ENCODE measurements at places on chromosomes 1 and 21.

- no peak for DNase-seq
Observed at GRCh38 chr1:14626869-14627607, 28.6 kb downstream of the KAZN start.

DNA sequence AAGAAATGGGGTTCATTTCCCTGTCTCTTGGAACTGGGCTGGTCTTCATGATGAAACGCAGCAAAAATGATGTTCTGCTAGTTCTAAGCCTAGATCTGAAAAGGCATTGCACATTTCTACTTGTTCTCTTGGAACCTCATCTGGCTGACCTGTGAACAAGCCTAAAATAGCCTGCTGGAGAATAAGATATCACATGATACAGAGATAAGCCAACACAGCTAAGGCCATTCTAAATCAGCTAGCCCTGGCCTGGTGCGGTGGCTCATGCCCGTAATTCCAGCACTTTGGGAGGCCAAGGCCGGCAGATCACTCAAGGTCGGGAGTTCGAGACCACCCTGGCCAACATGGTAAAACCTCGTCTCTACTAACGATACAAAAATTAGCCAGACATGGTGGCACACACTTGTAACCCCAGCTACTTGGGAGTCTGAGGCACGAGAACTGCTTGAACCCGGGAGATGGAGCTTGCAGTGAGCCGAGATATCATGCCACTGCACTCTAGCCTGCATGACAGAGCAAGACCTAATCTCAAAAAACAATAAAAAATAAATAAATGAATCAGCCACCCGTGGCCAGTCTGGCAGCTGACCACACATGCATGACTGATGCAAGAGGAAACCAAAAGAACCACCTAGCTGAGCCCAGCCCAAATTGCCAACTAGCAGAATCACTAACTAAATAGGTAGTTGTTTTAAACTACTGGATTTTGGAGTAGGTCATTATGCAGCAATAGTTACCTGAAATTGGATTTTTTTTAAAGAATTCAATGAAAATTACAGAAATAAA lies 18.0 kb downstream of the CD244 start:
- DNase-seq = no peak

- DNase-seq = no peak
Observed at GRCh38 chr1:86231076-86231475, 74.5 kb upstream of the COL24A1 start.

DNA sequence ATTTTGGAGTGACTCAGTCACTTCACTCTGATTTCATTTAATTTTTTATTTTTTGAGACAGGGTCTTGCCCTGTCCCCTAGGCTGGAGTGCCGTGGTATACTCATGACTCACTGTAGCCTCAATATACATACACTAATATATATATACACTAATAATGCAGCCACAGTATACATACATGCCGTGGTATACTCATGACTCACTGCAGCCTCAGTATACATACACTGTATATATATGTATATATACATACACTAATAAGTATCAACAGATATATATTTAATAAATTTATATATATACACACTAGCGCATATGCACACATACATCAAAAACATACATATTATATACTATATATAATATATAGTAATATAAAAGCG lies 149.2 kb downstream of the NCAM2 start:
- DNase-seq = no peak

GRCh38 chr1:2378956-2379732 lies 12.2 kb downstream of the MORN1 start:
- no peak for DNase-seq

GRCh38 chr1:206734499-206735142 lies 36.0 kb upstream of the IL19 start:
- peak; percentile 77 for DNase-seq

DNA sequence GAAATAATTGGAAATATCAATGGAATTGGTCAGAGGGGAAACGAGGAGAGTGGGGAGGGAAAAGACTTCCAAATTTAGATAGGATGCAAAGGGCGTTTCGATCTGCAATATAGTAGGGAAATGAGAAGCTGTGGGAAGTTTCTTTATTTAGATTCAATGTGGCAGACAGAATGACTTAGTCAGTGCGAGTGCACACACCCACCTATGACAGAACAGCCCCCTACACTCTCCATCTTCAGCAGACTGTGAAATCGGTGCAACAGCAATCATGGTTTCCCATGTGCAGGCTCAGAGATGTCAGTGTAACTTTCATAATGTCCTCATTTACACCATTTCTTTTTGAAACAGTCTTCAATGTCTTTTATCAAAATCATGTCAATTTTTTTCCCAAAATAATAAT lies 46.0 kb downstream of the DIP2A start:
- DNase-seq = no peak

DNA sequence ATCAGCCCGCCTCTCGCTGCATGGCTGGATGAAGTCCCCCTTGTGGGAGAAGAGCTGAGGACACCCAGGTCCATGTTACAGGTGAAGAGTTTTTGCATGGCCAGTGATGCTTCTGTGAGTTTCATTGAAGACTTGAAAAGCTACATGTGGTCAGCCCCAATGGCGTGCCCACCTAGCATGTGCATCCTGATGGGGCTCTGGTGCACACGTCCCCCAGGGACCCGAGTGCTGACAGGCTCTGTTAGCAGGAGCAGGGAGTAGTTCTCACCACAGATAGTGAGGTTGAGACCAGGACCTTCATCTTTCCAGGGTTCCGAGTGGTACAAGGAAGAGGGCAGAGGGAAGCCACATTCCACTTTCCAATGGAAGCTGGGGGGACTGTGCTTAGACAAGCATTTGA lies 184.8 kb upstream of the C1orf174 start:
- DNase-seq = no peak

DNA sequence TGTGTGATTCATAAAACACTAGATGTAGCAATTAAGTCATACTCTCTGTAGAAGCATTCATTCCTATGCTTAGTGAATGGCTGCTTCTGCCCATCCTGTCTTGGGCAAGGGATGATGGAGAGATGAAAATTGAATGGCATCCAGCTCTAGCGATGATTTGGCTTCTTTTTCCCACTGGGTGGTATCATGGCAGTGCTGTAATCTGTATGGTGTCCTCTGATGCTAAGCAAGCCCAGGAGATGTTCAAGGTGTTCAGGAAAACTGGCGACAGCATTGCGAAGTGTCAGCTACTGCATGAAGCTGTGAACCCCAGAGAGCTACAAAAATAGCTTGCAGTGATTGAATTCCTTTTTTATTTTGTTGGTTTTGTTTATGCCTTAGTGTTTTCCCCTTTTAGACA lies 48.9 kb upstream of the LEPR start:
- DNase-seq = no peak

DNA sequence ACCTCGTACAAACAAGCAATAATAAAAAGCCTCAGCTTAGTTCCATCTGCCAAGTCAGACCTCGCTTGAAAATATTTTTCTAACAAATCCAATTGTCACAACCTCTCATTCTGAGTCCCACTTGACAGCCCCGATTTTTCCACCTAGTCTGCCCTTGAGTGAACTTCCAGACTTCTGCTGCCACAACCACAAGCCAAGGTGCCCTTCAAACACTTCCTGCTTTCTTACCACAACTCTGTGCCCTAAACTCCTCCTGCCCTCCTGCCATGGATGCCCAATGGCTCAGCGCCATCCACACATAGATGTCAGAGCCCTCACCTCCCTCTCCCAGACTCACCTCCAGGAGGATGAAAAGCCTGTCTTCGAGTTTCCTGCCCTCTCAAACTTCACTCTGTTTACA lies 3.9 kb downstream of the TMPRSS2 start:
- no peak for DNase-seq

GRCh38 chr1:59997479-59998115 lies 71.0 kb upstream of the CYP2J2 start:
- DNase-seq = no peak

GRCh38 chr1:1847061-1847850 lies 43.6 kb downstream of the GNB1 start:
- DNase-seq = no peak

DNA sequence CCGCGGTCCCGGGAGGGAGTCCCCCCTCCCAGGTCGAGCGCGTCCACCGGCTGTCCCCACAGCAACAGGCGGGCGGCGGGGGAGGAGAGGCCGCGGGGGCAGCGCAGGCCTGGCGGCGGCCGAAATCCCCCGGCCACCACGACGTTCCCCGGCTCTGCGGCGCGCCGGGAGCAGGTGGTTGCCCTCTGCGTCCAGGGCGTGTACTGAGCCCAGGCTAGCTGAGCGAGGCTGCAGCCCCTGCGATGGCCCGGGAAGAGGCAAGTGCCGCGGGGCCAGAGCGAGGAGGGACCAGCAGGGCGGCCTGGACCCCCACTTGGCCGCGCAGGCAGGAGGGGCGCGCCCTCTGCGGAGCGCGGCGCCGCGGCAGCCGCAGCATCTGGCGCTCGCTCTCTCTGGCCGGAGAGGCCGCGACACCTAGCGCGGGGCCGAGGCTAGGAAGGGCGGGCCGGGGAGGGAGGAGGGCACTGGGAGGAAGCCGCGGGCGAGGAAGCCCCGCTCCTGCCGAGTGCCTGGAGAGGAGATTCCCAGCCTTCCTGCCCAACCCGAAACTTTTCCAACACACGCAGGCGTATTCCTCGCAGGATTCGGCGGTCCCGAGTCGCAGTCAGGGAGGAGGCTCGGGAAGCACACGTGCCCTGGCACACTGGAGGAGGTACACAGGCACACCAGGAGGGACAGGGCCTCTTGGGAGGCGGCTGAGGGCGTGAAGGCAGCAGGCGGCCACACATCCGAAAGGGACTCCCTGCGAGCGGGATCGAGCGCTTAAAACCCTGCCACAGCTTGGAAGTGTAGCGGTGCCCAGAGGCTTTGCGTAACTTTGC lies 4.9 kb upstream of the PROX1 start:
- DNase-seq = peak; percentile 45

DNA sequence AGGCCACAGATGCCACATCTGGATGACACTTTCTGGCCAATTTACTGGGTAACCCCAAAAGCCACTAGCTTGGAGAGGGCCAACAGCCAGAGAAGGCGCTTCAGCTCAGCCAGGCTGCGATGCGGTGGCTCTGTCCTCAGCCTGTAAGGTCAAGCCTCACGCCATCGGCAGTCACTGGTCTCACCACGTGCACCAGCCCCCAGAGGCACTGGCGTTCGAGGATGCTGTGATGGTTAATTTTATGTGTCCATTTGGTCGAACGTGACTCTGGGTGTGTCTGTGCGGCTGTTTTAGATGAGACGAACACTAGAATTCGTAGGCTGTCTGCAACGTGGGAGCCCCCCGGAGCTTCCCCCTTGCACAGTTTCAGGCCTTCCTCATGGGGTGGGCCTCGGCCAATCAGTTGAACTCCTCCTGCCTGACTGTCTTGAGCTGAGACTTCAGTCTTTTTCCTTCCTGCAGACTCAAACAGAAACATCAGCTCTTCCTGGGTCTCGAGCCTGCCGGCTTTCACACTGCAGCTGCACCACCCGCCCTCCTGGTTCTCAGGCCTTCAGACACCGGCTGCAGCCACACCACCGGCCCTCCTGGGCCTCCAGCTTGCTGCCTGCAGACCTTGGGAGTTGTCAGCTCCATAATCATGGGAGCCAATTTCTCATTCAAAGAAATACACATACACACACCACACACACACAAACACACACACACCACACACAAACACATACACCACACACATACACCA lies 41.6 kb upstream of the SLC45A1 start:
- no peak for DNase-seq

Measured in D341Med (cell line).